ENCODE measurements at places on chromosomes 16 and 17.

GRCh38 chr16:87380403-87380802 lies 3.2 kb downstream of the FBXO31 start:
- no peak for DNase-seq

GRCh38 chr16:12501707-12502457 lies 301.8 kb downstream of the CPPED1 start:
- DNase-seq: no peak

- DNase-seq: no peak
Measured at GRCh38 chr16:90019543-90020259, 445 bp upstream of the DBNDD1 start.

DNA sequence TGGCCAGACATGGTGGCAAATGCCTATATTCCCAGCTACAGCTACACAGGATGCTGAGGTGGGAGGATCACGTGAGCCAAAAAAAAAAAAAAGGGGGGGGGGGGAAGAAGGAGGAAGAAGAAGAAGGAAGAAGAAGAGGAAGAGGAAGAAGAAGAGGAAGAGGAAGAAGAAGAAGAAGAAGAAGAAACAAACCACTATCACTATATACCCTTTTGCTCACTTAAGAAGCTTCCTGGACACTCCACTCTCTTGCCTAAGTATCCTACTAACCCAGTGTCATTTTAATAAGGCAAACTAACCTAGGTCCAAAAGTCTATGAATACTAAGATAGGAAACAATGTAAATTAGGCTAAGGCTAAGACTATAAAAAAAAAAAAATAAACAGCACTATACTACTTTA lies 54.8 kb downstream of the GPATCH8 start:
- DNase-seq: no peak

GRCh38 chr17:83100853-83101391 lies 21.5 kb downstream of the METRNL start:
- DNase-seq: no peak
